CD4-positive, alpha-beta memory T cell (primary cell): ENCODE measurements at places on chromosomes 2 and 18.
A peak's percentile ranks its signal among the peaks of the same experiment; 100 is the strongest.

DNA sequence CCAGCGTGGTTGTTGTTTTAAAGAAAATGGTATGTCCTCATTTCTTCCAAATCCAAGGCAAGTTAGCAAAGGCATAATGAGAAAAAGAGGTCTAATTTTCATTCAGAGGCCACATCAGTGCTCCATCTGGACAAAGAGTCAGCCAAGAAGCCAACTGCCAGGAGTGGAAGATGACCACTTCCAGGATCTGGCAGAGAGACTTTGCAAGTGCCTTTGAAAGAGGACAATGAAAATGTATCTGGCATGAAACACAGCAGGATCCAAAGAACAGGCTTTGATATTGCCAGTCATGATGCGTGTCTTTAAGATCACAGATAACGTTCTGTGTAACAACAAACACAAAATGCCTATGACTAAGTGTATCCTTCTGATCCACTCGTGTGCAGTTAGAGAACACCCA, 82.8 kb downstream of the AFF3 start:
- DNase-seq: no peak

GRCh38 chr2:212854116-212854515, 297.3 kb downstream of the IKZF2 start:
- DNase-seq: no peak

GRCh38 chr2:230439590-230439989, 23.6 kb downstream of the SP100 start:
- no peak for DNase-seq

- DNase-seq: no peak
These were observed 679.3 kb downstream of the ZEB2 start for GRCh38 chr2:143840601-143841000.

GRCh38 chr2:218394298-218395089, 5.2 kb upstream of the CTDSP1 start:
- no peak for DNase-seq

DNA sequence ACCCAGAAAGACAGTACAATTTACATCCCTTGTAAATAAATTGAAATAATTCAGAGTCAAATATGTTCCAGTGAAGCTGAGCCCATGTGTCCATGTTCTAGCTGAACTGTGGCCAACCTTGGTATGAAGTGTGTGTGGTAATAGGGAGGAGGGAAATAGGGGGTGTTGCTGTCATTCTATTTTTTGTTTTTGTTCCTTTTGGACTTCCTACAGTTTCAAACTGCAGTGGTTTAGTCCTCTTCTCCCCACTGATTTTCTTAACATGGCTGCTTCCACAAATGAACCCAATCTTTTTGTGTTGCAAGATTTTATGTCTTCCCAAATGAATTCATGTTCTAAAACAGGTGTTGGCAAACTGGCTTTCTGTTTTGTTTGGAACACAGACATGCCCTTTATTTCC, 156.9 kb downstream of the CCBE1 start:
- no peak for DNase-seq

GRCh38 chr2:100853909-100854810, 34.2 kb downstream of the NPAS2 start:
- DNase-seq: no peak

- no peak for DNase-seq
These were observed 81.5 kb downstream of the SEMA4F start for GRCh38 chr2:74735564-74735963.

- no peak for DNase-seq
These were observed 29.6 kb downstream of the SERTAD2 start for GRCh38 chr2:64624108-64624610.

GRCh38 chr2:120762341-120763061, 26.8 kb downstream of the GLI2 start:
- DNase-seq: no peak

GRCh38 chr18:63477968-63478367, 1.2 kb downstream of the SERPINB5 start:
- DNase-seq: no peak

- no peak for DNase-seq
These were observed 125.8 kb downstream of the MEIS1 start for GRCh38 chr2:66560683-66561082.

- no peak for DNase-seq
These were observed 415.1 kb downstream of the PTPRM start for GRCh38 chr18:7982216-7982615.

DNA sequence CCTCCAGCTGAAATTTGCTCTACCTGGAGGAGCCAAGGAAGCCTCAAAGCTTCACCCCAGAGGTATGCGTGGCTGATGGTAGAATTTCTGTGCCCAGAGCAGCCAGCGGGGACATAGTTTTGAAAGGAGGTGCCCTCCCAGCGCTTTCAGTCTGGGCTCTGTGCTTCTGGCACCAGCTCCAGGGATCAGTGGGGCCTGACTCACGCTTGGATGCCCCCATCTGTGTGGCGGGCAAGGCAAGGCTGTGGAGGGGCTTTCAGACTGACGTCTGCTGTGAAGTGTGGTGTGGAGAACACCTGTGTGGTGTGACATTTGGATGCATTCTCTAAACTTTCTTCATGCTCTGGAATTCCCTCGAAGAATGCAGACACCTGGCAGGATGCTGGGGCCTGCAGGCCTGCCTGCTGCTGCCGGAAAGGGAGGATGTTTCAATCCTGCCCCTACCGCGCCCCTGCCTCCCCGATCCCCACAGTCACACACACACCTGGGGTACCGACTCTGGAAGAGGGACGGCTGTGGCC, 84.1 kb downstream of the CTIF start:
- no peak for DNase-seq

- DNase-seq: no peak
These were observed 24.9 kb upstream of the LRRTM1 start for GRCh38 chr2:80329491-80329890.

- peak; percentile 3 for DNase-seq
These were observed 594 bp downstream of the FAM161A start for GRCh38 chr2:61853086-61853846.

DNA sequence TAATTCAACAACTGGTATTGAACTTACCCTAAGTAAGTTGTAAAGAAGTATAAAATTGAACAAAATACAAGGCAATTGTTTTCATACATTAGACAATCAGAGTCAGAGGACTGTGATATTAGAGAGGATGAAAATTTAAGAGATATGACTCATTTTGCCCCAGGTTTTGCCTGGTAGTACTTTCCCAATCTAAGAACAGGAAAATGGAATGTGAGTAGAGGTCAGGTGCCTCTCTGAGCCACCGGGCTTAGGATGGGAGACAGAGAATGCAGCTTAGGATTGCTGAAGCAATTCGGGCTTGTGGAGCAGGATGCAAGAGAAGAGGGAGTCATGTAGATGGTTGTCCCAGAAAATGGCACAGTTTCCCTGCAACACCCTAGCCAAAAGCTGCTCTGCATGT, 219.7 kb upstream of the CHST9 start:
- no peak for DNase-seq

- no peak for DNase-seq
These were observed 136.2 kb downstream of the MYO5B start for GRCh38 chr18:50058731-50059130.

DNA sequence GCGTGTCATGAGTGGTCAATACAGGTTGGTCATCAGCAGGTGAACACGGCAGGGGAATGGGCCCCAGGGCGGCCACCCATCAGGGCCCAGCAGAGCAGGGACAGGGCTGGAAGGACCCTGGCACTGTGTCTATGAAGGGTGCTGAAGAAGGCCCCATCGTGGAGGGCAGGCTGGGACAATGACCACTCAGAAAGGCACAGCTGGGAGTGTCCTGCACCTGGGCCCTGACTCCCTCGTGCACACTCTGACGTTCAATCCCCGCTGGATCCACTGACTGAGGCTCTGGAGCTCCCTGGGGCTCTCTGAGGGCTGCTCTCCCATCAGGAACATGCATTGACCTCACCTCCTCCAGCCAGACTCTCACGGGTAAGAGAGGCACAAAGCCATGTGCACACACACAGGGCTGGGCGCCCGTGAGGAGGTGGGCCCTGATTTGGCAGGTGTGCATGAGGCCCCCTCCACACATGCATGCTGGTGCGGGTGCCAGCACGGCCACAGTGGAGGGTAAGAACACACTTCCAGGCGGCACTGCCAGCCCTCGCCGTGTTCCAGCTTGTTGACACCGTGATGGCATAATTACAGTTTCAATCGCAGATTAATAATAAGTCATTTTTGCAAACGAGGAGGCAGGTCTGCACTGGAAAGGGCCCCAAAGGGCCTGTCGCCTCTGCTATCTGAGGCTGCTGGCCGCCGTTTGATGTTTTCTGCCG, 58.5 kb downstream of the SMAD7 start:
- no peak for DNase-seq

GRCh38 chr2:120939595-120940318, 204.1 kb downstream of the GLI2 start:
- DNase-seq: no peak

- DNase-seq: no peak
These were observed 120.5 kb downstream of the CCBE1 start for GRCh38 chr18:59576541-59577385.

- DNase-seq: no peak
These were observed 2.9 kb upstream of the MBP start for GRCh38 chr18:77135339-77136075.

DNA sequence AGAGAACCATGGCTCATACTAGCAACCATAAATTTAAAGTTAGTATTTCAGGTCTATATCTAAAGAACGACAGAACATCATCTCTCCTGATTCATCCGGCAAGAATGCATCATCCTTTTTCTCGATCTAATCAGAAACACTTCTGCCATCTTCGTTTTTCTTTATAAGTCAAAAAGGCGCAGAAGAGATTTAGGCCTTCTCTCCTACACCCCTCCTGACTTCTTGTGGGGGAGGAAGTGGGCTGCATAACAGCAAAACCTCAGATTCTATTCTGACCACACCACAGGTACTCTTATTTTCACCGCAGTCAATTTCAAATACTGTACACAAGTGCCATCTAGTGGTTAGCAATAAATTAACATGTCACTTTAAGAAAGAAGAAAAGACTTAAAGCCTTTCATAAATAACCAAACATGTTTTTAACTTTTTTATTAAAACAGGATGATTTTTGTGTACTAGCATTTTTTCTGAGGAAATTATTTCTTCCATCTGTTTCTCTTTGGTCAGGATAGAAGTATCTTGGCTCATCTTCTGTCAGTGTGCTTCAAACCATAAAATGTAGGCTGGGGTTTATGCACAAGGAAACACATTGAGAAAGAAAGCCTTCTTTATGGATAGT, 48.4 kb upstream of the PIK3C3 start:
- DNase-seq: peak; percentile 67

DNA sequence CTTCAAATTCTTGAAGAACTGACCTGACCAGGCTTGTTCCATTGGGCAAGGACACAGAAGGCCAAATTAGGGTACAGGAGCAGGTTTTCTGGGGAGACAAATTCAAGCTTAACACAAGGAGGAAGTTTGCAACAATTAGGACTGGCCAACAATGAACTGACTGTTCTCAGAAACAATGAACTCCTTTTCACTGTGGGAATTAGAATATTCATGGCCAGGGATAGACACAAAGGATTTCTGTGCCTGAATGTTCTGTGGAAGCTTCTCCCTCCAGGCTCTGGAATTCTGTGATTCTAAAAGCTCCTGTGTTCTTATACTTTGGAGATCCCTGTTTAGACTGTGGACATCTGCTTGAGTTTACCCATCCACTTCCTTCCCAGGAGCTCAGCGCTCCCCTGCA, 15.2 kb downstream of the SMYD1 start:
- no peak for DNase-seq

DNA sequence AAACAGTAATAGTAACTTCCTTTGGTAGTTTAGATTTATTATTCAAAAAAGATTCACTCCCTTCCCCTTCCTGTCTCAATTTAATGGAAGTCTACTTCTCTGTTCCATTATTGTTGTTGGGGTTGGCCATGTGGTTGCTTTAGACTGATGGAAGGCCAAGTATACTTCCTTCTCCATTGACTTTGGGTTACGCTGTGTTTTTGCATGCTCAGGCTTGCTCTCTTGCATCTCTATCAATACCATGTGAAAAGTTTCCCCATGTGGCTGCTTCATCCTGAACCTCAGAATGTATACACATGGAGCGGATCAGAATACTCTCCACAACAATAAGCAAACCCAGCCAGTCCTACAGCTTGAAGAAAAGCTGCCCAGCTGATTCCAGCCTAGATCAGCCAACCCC, 20.3 kb downstream of the CFAP210 start:
- no peak for DNase-seq

DNA sequence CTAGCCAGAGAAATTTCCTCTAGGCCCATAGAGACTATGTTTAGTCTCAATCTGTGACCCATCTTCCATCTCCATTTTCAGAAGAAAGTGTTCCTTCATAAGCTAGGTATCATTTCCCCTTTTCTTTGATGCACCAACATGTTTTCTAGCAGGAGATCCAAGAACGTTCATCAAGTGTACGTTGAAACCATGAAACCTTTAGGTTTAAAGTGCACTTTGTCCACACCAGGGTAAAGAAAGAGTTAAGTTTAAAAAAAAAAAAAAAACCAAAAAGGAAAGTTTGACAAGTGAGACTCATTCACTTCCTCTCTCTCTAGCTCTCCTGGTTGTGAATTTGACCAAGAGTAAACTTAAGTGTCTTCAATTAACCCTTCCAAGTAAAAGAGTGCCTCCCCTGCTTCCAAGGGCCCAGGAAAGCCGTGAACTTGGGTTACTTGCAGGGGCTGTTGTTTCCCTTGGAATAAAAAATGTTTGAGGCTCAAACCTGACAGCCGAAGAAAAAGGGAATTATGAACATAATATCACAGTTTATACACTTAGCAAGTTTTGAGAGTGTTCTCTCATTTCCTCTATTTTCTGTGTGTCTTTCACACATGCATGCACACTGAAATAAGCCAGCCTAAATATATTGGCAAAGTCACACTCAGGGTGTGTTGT, 56.7 kb downstream of the LBH start:
- DNase-seq: no peak

DNA sequence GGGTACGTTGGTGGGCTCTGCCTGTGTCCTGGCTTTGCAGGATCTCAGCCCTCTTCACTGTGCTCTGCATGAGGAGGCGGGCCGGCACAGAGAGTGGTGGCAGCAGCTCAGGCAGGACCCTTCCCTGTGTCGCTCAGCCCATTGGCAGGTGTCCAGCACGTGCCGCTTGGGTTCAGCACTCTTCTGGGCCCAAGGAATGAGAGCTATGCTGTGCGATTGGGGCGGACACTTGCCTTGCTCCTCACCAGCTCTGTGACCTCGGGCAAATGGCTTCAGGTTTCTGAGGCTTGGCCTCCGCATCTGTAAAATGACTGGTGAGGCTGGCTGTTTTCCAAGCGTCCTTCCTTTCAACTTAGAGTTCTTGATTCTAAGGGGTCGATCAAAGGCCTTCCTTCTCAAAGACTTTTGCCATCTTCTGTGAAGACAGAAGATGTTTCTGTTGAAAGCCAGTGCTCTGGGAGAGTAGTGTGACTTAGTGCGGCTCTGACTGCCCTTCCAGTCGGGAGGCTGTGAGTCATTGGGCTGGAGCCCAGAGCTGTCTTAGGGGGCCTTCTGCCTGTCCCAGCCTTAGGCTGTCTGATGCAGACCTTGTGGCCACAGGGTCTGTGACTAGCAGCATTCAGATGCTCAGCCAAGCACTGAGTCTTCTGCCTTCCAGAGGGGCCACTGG, 35.6 kb downstream of the GLI2 start:
- DNase-seq: no peak

DNA sequence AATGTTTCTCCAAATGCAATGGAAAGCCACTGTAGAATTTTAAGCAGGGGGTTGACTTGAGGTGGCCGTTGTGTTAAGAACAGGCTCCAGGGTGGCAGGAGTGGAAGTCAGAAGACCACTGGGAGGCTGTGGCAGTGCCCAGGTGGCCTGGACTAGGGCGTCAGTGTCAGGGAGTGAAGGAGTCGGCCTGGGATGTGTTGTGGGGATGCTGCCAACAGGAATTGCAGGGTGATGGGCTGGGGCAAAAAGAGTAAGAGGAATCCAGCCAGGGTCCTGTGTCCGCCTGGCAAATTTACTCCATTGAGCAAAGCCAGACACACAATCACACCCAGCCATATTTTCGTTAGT, 55.1 kb downstream of the ACAA2 start:
- DNase-seq: no peak

- DNase-seq: no peak
These were observed 83.9 kb upstream of the REV1 start for GRCh38 chr2:99573634-99574251.
